NCI-H524 (cell line): ENCODE measurements at places on chromosomes 7 and 10.

DNA sequence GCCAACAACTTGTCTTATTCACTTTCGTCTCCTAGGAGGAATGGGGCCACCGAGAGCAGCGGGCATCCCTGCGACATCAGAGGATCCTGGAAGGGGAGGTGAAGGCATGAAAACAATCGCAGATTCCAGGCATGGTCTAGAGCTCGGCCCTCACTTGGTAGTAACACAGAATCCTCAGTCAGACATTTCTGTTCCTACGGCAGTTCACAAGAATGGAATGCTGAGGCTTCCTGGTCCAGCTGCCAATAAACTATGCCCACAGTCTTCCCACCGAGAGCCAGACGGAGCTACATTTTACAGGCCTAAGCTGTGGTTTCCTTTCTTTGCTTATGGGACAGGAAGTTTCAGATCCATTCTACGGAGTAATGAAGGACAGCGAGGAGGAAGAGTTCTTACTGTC is 75.8 kb downstream of the OR13A1 start:
- no peak for DNase-seq

- DNase-seq: peak; percentile 86
Observed at GRCh38 chr10:19041171-19041570, 7.4 kb upstream of the MALRD1 start.

- DNase-seq: peak; percentile 19
Observed at GRCh38 chr7:148286150-148286549, 304.4 kb upstream of the C7orf33 start.

GRCh38 chr7:117780832-117781231 is 92.4 kb downstream of the CTTNBP2 start:
- no peak for DNase-seq

DNA sequence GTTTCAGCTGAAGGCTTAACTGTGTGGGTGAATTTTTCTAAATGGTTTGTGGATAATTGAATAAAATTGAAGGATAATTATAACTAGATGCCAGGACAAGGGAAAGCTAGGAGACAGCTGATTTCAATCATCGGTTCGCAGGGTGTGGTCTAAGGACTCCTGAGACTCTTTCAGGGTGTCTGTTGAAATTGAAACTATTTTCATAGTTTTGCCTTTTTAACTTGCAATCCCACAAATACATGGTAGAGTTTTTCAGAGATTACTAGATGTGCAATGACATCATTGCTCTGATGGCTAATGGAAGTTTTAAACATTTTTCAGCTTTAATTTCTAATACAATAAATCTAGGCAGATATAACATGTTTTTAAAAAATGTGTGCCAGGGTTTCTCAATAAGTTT is 18.5 kb downstream of the TRUB1 start:
- no peak for DNase-seq

DNA sequence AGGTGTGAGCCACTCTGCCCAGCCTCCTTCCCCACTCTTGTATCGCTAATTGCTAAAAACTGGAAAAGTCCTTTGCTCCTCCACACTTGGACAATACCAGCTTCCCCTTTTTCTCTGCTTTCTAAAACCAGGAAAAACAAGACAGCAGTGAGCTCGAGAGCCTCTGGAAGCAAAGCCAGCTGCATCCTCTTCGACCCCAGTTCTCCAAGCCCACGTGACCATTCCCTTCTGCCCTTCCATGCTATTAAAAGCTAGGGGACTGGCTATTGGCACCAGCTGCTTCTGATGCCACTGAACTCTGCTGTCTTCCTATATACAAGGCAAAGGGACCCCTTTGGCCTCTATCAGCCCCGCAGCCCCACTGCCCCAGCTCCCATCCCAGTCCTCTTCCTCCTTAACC is 92.2 kb downstream of the SPDYE5 start:
- DNase-seq: no peak

GRCh38 chr10:75042292-75042974 is 69.0 kb upstream of the SAMD8 start:
- DNase-seq: no peak

- DNase-seq: no peak
Observed at GRCh38 chr10:15163253-15163828, 5.2 kb downstream of the NMT2 start.

- no peak for DNase-seq
Observed at GRCh38 chr10:27834476-27834875, 88.9 kb upstream of the MKX start.

DNA sequence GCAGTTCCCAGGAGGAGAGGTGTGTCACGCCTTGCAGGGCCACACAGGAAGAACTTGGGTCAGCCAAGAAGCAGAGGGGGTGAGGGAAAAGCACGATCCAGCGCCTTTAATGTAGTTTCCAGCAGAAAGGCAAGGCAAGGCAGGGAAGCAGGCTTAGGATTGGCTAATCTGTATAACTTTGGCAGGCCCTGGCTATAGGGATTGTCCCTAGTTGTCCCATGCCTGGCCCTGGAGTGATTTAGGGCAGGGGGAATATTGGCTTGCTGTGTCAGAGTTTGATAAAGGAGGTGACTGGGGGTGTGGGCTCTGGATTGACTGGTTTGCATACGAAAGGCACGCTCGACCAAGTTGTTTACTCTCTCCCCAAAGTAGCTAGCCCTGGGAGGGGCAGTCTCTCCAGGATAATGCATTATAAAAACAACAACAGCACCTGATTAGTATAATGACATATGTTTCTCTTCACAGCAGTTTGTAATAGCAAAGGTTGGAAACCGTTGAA is 44.5 kb downstream of the RBM28 start:
- DNase-seq: no peak

- DNase-seq: no peak
Observed at GRCh38 chr7:54596747-54597146, 54.6 kb downstream of the VSTM2A start.

- DNase-seq: no peak
Observed at GRCh38 chr7:45482451-45482850, 91.7 kb upstream of the ADCY1 start.

DNA sequence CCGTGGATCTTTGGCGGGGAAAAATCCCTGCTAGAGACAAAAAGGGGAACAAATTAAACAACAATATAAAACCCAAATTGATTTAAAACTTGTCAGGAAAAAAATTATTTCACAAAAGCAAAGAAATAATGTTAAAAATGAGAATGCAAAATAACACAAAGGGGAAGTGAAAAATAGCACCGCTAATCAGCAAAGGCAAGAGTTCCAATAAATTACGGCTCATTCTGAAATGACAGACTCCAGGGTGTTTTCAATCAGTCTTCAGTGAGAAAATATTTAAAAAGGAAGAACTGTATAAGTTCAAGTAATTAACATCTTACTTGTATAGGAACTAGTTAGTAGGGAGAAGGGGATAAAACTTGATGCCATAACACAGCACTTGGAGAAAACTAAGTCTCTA is 336.8 kb downstream of the LRRTM3 start:
- no peak for DNase-seq

GRCh38 chr7:157674715-157675426 is 338.1 kb downstream of the DNAJB6 start:
- DNase-seq: no peak

- peak; percentile 16 for DNase-seq
Observed at GRCh38 chr10:5445006-5445405, 32.6 kb downstream of the NET1 start.

GRCh38 chr10:127314797-127315196 is 118.4 kb upstream of the INSYN2A start:
- no peak for DNase-seq

DNA sequence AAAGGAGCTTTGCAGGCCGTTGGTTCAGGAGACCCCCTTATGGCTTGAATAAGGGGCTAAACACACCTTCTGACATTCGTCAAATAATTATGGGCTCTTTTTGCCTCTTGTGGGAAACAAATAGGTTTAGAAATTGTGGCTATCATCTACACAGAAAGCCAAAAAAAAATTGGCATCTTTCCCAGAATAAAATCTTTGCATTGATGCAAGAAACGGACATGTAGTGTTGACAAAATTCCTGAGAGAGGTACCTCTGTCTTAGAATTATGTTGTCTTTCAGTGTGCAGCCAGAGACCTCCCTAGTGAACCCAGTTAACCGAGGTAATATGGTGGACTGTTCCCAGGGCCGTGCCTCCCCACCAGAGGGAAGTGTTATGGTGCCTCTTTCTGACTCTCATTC is 283.9 kb downstream of the SDHAF3 start:
- no peak for DNase-seq

DNA sequence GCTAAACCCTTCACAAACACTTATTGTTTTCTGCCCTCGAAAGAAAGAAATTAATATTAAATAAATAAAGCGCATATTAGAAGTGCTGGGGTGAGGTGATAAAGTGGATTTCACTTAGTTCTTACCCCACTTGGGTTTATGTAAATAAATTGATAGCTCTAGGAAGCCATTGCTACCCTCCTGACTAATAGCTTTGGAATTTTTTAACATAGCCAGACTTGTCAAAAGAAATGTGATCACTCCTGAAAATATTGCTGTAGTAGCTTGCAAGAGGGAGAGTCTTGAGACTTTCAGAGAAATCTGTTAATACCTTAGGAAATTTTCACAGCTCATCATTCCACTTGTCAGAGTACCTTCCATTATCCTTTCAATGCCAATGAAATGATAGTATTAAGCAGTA is 7.6 kb downstream of the ARL5B start:
- no peak for DNase-seq

DNA sequence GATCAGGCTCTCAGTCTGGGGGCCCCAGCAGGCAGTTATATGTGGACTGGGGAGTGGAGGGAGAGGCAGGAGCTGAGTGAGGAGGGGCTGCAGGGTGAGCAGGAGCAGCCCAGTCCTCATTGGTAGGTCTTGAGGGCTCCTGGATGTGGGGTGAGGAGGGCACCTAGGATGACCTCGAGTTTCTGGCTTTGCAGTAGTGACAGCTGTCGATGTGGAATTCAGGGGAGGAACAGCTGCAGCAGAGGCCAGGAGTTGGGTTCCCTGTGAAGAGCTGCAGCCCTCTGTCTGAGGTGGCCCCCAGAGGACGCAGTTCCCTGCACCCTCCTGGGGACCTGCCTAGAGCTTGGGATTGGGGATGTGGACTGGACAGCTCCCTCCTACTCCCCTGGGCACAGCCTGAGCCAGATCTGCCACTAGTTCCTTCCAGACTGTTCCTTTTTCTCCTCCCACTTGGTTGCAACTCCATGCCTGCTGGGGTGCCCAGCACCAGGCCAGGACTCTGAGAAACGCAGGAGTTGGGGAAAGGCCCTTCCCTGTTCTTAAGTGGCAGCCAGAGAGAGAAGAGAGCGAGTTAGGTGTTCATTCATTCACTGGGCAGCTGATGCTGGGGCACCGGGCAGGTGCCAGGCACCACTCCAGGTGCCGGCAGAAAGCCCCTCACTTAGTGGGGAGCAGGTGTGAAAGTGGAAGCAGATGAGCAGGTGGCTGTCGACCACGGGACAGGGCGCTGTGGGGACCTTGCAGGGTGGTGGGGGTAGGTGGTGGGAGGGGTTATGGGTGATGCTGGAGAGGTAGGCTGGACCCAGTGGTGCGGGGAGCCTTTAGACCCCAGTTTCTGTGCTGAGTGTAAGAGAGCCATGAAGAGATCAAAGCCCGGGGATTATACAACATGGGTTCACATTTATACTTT is 57.9 kb downstream of the PRF1 start:
- DNase-seq: no peak

GRCh38 chr10:60433684-60434083 is 44.0 kb upstream of the ANK3 start:
- peak; percentile 0 for DNase-seq

- no peak for DNase-seq
Observed at GRCh38 chr7:156979711-156980110, 30.2 kb downstream of the NOM1 start.

DNA sequence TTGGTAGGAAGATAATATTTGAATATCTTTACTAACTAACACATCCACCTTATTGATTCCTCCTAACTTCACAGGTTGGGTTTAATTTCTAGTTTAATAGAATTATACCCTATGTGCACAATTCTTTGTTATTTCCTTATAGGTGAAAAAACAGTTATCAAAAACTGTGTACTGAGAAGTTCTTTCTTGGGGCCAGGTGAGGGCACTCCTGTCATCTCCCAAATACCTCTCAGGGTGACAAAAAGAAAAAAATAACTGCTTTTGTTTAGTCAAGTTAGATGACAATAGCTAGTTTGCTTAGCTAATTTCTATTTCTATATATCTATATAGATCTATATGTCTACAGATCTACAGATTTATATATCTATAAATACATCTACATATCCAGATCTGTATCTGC is 10.1 kb downstream of the FZD8 start:
- no peak for DNase-seq

DNA sequence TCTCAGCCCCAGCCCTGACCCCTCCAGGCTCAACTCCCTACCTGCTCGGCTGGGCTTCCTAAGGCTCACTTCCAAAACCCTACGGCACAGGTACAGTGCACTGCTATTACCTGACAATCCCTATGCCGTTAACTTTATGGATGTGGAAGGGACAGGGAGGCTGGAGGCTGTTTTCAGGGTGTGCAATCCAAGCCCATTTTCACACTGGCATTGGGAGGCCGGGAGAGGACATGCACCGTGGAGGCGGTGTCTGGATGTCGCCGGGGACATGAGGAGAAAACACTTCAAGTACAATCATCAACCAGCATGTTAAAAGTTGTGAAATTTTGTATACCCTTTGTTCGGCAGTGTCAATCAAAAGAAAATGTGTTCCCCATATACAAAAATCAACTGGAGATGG is 80.1 kb downstream of the MAD1L1 start:
- DNase-seq: no peak

- DNase-seq: no peak
Observed at GRCh38 chr7:134669845-134670373, 23.3 kb downstream of the BPGM start.

- DNase-seq: no peak
Observed at GRCh38 chr10:47178537-47179290, 121.3 kb upstream of the GDF10 start.

DNA sequence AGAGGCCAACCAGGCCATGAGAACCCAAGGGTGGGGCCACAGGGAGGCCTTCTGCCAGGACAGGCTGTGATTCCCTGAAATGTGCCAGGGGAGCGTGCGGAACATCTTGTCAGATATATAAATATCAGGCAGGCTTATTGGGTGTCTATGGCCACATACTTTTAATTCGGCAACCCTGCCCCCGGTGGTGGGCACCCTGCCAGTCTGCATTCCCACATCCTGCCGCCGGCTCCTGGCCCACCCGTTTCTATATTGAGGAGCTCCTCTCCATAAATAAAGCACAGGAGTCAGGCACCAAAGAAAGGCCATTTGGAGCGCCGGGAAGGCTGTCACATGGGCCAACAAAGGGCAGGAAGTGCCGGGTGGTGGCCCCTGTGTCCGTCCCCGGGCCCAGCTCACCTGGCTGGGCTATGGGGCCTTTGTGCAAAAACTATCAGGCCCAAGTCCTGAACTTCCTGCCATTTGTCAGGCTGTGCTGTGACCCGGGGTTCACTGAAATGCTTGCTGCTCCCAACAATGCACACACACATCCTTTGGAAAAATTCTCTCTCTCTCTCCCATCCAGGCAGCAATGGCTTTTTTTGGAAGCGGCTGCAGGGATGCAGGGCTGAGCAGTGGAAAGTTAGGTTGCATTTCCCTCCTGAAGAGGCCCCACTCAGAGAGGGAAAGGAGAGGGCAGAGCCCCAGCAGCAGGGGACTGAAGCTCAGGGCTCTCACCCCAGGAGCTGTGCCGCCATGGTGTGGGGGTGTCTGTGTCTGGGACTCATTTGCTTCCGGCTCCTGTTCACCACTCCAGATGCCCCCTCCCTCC is 25.0 kb upstream of the PODXL start:
- no peak for DNase-seq

GRCh38 chr10:66834802-66835201 is 91.0 kb upstream of the LRRTM3 start:
- DNase-seq: no peak

- no peak for DNase-seq
Observed at GRCh38 chr7:46589286-46589685, 668.2 kb upstream of the IGFBP3 start.
